ENCODE measurements at places on chromosomes 12 and 14. TPM values are rescaled to one million over a fixed set of nuclear protein-coding genes. Genes with fewer than 3 reads are reported as not detected.

The LALBA gene
- not detected for total RNA-seq

The ARMH4 gene
- total RNA-seq = 2.4 TPM

The RAD51B gene
- total RNA-seq = 63.9 TPM

GRCh38 chr12:76702946-76703345 lies 61.0 kb upstream of the ZDHHC17 start:
- H3K27ac ChIP-seq = no peak overlapping the region
- H3K4me3 ChIP-seq = no peak overlapping the region
- H3K27me3 ChIP-seq = no peaks in the 10 kb centered on the region
- H3K36me3 ChIP-seq = no peaks in the 10 kb centered on the region
- H3K4me1 ChIP-seq = no peaks in the 10 kb centered on the region

DNA sequence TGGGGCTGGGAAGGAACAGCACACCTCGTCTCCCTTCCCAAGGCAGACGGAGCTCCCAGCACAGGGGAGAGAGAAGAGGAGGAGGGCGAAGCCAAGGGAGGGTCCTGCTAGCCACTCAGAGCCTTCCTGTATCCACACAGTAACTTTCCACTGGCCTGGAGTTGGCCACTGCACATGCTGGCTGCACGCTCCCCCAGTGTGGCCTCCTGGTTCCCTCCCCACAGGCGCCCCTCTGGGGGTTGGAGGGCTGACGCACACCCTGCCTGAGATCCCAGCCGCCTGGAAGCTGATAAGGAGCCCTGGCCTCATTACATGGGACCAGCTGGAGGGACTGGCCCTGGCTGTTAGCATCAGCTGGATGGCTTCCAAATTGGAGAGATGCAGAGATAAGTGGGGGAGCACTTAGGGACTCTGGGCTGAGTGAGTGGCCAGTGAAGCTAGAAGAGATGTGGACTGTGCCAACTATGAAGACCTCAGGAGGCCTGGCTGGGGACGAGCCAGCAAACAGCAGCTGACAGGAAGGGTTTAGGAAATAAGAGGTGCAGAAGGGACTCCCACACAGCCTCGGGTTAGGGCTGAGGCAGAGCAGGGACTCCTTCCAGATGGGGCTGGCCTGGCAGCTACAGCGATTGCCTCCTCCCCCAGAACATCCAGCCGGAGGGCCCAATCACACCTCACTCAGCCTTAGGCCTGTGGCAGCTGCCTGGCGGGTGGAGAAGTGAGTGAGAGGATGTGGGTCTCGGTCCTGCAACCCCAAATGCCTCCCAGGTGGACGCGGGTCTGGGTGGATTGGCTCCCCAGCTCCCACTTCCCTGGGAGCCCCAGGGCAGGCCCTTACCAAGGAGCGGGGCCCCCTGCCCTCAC lies 26.3 kb upstream of the BCDIN3D start:
- no peak overlapping the region for H3K4me3 ChIP-seq
- no peaks in the 10 kb centered on the region for H3K27me3 ChIP-seq
- H3K4me1 ChIP-seq = peaks cover 28% of the 10 kb centered on the region
- no peaks in the 10 kb centered on the region for H3K36me3 ChIP-seq
- peak; percentile 59 for DNase-seq

DNA sequence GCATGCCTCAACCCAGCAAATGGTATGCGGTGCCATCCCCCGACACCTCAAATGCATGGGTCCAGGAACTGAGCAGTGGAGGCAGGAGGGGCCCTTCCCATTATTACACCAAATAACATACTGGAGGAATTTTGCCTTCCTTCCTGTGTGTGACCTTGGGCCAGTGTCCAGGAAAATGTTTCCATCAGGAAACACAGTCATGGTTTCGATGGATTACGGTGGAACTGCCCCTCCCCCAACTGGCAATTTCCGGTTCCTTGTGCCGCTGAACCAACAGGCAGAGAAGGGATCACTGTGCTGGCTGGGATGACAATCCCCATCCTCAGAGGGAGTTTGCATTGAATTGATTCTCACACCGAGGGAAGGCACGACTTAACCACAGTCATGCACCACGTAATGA lies 9.1 kb upstream of the CDC42BPB start:
- H3K27me3 ChIP-seq = no peaks in the 10 kb centered on the region
- no peak for DNase-seq
- peak overlapping the region; percentile 31 for H3K27ac ChIP-seq
- peaks cover 31% of the 10 kb centered on the region for H3K4me1 ChIP-seq

DNA sequence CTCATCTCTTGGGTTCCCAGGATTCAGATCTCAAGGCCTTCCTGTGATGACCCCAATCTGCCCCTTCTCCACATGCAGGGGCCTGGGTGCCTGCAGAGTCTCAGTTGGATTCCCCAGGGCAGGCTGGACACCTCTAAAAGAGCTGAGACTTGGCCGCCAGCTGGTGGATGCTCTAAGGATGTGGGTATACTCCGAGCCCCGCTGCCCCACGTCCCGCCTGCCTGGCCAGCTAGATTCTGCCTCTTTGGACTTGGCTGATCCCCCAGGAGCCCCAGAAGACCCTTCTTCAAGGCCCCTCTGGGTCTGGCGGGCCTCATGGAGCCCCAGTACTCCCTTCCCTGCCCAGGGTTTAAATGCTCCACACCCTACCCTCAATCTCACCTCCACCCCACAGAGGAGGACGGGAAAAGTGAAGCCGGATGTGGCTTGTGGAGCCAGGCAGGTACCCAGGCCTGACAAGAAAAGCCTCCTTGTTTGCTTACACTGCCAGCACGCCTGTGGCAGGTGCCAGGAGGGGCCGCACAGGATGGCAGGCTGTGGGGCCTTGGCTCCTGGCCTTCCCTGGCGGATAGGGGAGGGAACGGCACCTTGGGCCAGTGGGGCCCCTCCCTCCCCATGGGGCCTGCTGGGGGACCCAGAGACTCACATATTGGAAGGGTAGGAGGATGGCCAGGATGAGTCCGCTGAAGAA lies 15.1 kb downstream of the FAIM2 start:
- no peak overlapping the region for H3K27ac ChIP-seq
- no peaks in the 10 kb centered on the region for H3K4me1 ChIP-seq
- no peak overlapping the region for H3K4me3 ChIP-seq
- DNase-seq = no peak
- no peaks in the 10 kb centered on the region for H3K36me3 ChIP-seq
- H3K27me3 ChIP-seq = no peaks in the 10 kb centered on the region

GRCh38 chr14:64562436-64562835 lies 12.7 kb downstream of the PPP1R36 start:
- no peak for DNase-seq
- H3K36me3 ChIP-seq = no peaks in the 10 kb centered on the region
- peaks cover 6% of the 10 kb centered on the region for H3K4me1 ChIP-seq
- H3K27ac ChIP-seq = no peak overlapping the region
- H3K27me3 ChIP-seq = no peaks in the 10 kb centered on the region

DNA sequence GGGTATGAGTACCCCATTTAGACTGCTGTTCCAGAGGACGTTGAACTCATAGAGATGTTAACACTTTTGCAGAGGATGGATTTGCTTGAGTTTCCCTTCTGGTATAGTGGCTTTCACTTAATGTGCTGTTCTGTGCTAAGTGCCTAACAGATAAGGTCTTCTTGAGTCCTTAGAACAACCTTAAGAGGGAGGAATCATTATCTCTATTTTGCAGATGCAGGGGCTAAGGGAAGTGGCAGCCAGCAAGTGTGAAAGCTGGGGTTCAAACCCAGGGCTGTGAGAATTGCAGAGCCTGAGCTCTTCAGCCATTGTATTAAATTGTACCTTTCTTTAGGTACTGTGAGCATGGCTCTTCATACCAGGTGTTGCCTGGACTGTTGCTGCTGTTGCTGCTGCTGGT lies 122.1 kb upstream of the NRXN3 start:
- H3K4me3 ChIP-seq = no peak overlapping the region
- H3K4me1 ChIP-seq = no peaks in the 10 kb centered on the region
- no peaks in the 10 kb centered on the region for H3K36me3 ChIP-seq

DNA sequence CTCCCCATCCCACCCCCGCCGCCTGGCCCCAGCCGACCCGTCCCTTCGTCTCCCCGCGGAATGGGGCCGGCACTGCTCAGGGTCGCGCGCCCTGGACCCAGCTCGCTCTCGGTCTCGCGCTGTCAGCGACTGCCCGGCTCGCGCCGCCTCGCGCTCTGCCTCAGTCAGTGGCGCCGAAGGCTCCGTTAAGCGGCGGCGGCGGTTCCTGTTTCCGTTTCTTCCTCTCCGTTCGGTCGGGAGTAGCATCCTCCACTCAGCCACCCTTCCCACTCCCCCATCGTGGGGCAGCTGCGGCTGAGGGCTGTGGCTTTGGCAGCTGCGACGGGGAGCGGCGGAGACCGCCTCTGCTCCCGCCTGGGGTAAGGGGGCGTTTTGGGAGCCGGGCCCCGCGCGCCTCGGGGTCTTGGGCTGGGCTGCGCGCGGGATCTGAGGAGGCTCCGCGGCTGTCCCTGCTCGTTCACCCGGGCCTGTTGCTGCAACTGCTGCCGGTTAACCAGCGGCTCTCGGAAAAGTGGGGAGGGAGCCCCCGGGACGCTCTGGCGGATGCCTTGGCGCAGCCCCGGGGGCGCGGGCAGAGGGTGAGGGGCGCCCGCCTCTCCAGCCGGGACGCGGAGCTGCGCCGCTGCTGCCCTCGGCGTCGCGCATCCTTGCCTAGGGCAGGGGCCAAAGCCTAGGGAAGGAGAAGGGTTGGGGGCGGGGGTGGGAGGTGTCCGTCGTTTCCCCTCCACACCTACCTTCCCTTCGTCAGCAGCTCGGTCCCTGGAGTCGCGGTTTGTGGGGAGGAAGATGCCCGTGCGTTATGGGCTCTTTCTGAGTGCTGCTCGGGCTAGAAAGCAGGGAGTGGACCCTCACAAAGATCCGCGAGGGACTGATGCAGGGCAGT lies 567 bp downstream of the FUT8 start:
- H3K27ac ChIP-seq = peak overlapping the region; percentile 95
- no peaks in the 10 kb centered on the region for H3K36me3 ChIP-seq
- no peaks in the 10 kb centered on the region for H3K27me3 ChIP-seq
- H3K4me1 ChIP-seq = peaks cover 11% of the 10 kb centered on the region
- peak; percentile 67 for DNase-seq

DNA sequence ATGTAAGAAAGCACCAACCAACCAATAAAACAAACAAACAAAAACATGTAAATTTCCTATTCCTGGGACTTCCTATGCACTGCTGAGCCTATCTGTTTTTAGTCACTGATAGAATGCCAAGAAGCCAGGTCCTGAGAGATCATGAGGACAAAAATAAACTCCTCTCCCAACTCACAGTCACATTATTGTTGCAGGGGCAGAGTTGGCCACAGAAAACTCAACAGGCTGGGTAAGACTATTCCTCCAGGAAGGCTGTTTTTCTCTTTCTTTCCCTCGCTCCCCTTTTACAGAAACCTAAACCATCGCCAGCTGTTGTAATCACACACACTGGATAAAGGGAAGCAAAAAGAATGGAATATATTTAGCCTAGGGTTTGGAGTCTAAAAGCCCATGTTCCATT lies 55.8 kb upstream of the METAP2 start:
- H3K4me1 ChIP-seq = no peaks in the 10 kb centered on the region
- H3K27ac ChIP-seq = no peak overlapping the region
- no peaks in the 10 kb centered on the region for H3K36me3 ChIP-seq
- H3K4me3 ChIP-seq = no peak overlapping the region

DNA sequence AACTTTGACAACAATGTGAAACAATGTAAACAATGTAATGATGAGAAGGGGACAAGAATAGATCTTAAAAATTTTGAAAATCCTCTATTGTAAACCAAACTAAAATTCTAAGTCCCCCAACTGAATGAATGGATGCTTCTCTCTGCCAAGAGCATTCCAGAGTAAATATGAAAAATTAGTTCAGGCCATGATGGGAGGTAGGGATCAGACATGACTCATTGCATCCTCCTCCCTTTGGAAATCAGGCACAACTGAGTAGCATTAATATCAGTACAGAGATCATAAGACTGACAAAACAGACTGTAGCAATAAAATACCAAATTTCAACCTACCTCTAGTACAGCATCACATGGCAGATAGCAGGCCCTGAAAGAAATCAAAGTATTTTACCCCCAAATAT lies 559.9 kb downstream of the C12orf50 start:
- H3K4me1 ChIP-seq = no peaks in the 10 kb centered on the region
- no peak overlapping the region for H3K4me3 ChIP-seq
- no peak overlapping the region for H3K27ac ChIP-seq
- DNase-seq = no peak
- H3K36me3 ChIP-seq = no peaks in the 10 kb centered on the region
- no peaks in the 10 kb centered on the region for H3K27me3 ChIP-seq

GRCh38 chr12:71947645-71948105 lies 9.0 kb downstream of the TPH2 start:
- H3K4me1 ChIP-seq = peaks cover 3% of the 10 kb centered on the region
- no peak overlapping the region for H3K27ac ChIP-seq
- no peaks in the 10 kb centered on the region for H3K27me3 ChIP-seq
- H3K4me3 ChIP-seq = no peak overlapping the region

- H3K27ac ChIP-seq = no peak overlapping the region
- no peaks in the 10 kb centered on the region for H3K27me3 ChIP-seq
- DNase-seq = no peak
- no peak overlapping the region for H3K4me3 ChIP-seq
- no peaks in the 10 kb centered on the region for H3K36me3 ChIP-seq
Observed at GRCh38 chr12:127340381-127340780, 926.6 kb upstream of the TMEM132C start.

GRCh38 chr14:65564370-65564769 lies 151.8 kb downstream of the FUT8 start:
- DNase-seq = no peak
- no peaks in the 10 kb centered on the region for H3K36me3 ChIP-seq
- no peaks in the 10 kb centered on the region for H3K4me1 ChIP-seq

DNA sequence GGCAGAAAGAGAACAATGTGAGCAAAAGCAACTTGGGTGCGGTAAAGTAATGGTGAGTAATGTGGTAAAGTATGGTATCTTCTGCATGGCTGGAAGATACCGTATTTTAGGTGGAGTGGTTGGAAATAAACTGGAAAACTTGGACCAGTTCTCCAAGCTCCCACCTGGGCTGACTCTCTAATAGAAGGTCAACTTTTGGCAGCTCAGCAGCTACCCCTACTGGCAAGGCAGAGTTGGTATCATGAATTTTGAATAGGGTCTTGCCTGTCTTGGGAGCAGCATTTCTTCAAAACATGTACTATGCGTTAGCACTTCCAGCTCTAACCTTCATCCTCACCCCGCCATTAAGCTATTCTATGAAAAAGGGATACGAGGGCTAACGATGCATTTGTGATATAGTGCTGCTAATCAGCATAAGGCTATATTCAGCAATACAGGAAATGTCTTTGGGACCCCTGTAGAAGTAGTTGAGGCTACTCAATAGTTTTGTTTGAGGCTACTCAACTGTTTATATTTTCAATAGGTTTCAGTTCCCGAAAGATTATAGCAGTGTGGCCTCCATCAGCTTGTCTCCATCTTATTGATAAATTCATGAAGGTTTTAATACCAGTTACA lies 276.3 kb upstream of the FAR2 start:
- H3K27me3 ChIP-seq = no peaks in the 10 kb centered on the region
- no peak overlapping the region for H3K4me3 ChIP-seq
- H3K27ac ChIP-seq = no peak overlapping the region
- no peaks in the 10 kb centered on the region for H3K4me1 ChIP-seq

DNA sequence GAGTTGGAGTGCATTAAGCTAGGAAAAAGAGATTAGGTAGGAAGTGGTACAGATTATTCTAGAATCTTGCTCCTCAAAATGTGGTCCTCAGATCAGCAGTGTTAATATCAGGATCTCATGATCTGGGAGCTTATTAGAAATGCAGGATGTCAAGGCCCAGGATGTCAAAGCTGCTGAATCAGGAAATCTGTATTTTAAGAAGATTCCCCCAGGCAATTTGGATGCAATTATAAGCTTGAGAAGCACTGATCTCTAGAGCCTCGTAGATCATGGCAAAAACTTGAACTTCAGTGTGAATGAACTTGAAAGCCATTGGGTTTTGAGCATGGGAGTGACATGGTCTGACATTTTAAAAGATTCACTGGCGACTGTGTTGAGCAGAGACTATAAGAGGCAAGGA lies 6.6 kb downstream of the NCAPD2 start:
- no peak overlapping the region for H3K4me3 ChIP-seq
- H3K4me1 ChIP-seq = no peaks in the 10 kb centered on the region
- no peaks in the 10 kb centered on the region for H3K27me3 ChIP-seq
- H3K36me3 ChIP-seq = peaks cover 35% of the 10 kb centered on the region
- DNase-seq = no peak

All from upper lobe of left lung (tissue), 6 donors.